CD4-positive, alpha-beta T cell treated with Interleukin-10 for 1 hour (primary cell): ENCODE measurements at places on chromosomes 13 and 19.

GRCh38 chr19:4448147-4448985, 9.2 kb downstream of the UBXN6 start:
- no peak for DNase-seq

DNA sequence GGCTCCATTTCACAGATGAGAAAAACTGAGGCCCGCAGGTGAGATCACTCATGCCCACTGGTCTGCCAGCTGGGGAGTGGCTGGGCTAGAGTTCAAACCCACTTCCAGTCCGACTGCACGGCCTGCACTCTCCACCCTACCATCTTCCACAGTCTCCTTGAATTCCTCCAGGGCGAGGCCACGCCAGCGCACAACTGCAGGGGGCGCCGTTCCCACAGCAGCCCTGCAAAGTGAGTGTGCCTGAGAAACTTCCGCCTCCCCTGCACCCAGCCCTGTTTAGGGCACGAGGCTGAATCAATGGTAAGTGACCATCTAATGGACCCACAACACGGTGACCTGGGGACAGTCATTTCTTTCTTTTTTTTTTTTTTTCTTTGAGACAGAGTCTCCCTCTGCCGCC, 829 bp upstream of the ATCAY start:
- DNase-seq: no peak

DNA sequence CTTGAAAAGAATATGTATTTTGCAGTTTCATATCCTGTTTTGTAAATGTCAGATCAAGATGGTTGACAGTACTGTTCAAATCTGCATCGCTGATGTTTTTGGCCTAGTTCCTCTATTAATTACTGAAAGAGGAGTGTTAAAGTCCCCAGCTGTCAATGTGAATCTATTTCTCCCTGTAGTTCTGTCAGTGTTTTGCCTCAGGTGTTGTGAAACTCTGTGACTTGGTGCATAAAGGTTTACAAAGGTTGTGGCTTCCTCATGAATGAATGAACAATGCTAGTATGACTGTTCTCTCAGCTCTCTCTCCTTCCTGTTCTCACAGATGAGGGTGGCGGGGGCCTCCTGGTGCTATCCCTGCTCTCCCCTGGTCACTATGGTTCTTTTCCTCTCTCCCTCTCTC, 142.4 kb downstream of the MYCBP2 start:
- peak; percentile 3 for DNase-seq

GRCh38 chr19:30063650-30064347, 121.8 kb downstream of the URI1 start:
- no peak for DNase-seq

DNA sequence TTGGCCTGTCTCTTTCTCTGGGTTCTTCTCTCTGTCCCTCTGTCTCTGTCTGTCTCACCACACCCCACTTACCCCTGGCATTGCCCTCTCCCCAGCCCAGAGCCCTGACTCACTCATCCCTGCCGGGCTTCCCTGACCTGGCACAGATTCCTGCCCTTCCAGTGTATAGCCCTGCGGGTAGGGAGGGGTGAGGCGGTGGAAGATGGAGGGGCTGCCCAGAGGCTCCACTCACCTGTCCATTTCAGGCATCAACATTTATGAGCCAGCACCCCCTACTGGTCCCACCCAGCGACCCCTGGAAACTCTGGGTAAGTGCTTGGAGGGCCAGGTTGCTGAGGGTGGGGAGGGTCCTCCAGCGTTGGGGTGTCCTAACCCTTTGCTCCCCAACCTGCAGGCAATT, 1.0 kb downstream of the NCCRP1 start:
- DNase-seq: no peak

DNA sequence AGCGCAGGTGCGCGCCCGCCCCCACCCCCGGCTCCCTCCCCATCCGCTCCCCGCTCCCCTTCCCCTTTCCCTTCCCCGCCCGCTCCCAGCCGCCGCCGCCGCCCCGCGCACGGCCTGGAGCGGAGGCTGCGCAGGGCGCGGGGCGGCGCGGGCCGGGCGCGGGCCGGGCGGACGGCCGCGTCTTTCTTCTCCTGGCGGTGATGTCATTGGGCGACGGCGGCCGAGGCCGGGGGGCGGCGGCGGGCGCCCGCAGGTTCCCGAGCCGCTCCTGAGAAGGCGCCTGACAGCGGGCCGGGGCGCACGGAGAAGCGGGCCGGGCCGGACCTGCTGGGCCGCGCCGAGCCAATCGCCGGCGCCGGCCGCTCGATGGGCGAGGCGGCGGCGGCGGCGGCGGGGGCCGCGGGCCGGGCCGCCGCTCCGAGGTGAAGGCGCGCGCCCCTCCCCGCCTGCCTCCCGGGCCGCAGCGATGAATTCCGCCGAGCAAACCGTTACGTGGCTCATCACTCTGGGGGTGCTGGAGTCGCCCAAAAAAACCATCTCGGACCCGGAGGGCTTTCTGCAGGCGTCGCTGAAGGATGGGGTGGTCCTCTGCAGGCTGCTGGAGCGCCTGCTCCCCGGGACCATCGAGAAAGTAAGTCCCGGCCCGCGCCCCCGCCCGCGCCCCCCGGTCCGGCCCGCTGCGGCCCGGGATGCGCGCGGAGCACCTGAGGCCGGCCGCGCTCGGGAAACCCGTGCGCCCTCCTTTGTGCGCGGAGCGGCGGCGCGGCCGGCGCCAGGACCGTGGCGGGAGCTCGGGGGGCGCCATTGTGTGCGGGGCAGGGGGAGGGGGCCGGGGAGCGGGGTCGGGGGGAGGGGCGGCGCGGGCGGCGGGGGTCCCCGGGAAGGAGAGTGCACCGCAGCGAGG, at the start of gene ARHGEF7:
TSS of gene ARHGEF7 (plus strand) at position 250 of the 904 bp plus-strand sequence. CDS start at position 467, 217 bp downstream.
- no peak for DNase-seq

DNA sequence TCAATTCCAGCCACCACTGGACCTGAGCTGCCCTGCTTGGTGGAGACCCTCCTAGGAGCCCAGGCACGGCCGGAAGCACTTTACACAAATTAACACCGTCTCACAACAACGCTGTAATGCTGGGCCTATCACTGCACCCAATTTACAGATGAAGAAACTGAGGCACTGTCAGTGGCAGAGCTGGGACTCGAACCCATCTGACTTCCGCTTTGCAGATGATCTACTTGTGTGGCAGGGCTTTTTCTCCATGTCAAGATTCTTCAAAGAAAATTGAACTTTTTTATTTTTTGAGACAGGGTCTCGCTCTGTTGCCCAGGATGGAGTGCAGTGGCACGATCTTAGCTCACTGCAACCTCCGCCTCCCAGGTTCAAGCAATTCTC, 33.8 kb downstream of the ZFR2 start:
- DNase-seq: no peak

DNA sequence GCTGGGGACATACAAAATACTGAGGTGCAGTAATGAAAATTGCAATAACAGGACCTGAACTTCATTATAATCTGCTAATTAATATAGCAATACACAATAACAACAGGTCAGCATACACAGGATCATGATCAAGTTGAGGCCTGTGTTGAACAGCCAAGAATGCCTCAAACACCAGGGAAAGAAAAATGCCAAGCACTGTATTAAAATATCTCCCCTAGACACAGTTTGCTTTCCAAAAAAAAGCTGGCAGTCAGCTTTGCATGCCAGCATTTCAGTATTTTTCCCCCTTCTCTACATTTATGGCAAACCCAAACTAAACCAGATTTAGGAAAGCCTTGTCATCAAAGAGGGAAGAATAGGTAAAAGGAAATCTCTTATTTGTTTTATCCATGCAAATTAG, 226.9 kb downstream of the LHFPL6 start:
- DNase-seq: no peak

- DNase-seq: no peak
Observed at GRCh38 chr13:31797154-31797775, 57.9 kb downstream of the RXFP2 start.

DNA sequence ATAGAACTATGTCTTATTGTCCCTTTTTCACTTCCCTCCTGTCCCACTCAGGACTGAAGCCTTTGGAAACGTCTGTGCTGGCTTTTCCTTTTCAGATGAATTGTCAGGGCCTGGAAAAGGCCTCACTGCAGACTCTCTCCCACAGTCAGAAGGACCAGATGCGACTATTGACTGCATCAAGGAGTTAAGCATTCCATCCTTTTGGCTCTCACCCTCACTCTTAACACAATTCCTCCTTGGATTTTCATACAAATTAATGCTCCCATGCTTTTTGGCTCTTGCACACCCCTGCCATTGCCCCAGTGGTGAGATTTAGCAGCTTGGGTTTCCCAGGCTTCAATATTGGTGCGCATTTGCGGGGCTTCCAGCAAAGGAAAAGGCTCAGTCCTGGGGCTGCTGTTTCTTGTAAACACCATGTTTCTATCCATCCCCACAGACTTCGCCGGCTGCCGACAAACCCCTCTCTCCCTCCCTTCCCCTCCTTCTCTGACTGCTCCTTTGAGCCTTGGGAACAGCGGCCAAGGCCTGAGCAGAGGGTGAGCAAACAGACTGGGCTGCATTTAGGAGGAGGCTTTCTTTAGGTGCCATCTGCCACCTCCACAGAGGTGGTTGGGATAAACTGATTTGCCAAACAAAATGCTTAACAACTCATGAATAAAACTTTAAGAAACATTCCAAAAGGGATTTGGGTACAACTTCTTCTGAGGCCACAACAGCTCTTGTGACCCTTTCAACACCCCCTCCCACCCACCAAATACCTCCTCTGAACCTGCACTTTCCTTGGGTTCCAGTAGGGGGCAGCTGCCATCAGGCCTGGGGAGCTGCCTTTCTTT, 48.6 kb upstream of the PCDH8 start:
- no peak for DNase-seq

DNA sequence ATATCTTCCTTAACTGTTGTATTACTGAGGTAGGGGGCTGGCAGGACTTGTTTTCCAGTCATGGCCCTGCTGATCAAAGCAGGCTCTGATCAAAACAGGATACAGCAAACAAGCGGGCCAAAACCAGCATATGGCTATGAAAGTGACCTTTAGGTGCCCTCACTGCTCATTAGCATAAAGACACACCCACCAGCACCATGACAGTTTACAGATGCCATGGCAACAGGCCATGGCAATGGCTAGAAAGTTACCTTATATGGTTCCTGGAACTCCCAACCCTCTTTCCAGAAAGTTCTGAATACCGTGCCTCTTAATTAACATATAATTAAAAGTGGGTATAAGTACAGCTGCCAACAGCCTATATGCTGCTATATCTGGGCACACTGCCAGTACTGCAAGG, 551.4 kb upstream of the SGCG start:
- DNase-seq: no peak

DNA sequence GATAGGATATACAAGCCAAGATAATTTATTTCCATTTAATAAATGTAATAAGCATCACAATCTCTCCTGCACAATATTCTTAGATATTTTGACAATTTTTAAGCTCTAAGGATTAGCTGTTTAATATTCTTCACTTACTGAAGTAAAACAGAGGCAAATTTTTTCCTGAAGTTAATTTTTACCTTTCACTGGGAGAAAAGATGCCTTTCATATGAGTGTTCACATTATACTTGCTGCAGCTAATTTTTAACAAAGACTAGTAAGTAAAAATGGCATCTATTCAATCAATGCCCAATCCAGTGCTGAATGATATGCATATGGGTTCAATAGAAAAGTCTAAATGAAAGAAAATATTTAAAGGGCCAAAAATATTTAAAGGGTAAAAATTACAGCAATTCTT, 377.2 kb upstream of the GPC6 start:
- no peak for DNase-seq

- no peak for DNase-seq
Observed at GRCh38 chr13:29543230-29544215, 52.0 kb downstream of the SLC7A1 start.

DNA sequence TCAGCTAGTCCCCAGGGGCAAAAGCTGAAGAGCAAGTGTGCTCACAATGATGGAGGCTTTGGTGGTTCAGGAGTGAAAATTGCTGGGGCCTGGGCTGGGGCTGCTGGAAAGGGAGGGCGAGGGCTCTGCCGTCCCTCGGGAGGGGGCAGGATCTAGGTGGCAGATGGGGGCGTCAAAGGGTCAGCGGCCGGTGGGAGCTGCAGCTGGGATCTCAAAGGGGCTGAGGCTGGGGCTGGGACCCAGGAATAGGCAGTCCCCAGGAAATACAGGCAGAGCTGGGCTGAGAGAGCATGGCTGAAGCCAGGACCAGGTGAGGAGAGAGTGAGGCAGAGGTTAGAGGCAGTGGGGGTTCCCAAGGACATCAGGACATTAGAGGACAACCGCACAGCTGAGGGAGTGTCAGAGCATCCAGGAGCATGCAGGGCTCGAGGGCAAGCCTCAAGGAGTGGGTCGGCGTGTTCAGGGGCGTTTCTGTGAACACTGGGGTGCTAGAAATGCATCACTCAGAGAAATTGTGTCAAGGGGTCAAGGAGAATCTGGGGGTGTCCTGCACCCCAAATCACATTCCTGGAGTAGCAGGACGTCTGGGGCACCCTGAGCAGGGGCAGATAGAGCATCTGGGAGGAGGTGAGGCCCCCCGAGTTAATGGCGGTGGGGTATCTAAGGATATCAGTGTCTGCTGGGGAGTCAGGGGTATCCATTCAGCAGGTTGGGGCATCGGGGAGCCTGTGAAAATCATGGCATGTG, 1.2 kb upstream of the SYNE4 start:
- no peak for DNase-seq

- DNase-seq: no peak
Observed at GRCh38 chr13:98809345-98809777, 56.9 kb upstream of the SLC15A1 start.

DNA sequence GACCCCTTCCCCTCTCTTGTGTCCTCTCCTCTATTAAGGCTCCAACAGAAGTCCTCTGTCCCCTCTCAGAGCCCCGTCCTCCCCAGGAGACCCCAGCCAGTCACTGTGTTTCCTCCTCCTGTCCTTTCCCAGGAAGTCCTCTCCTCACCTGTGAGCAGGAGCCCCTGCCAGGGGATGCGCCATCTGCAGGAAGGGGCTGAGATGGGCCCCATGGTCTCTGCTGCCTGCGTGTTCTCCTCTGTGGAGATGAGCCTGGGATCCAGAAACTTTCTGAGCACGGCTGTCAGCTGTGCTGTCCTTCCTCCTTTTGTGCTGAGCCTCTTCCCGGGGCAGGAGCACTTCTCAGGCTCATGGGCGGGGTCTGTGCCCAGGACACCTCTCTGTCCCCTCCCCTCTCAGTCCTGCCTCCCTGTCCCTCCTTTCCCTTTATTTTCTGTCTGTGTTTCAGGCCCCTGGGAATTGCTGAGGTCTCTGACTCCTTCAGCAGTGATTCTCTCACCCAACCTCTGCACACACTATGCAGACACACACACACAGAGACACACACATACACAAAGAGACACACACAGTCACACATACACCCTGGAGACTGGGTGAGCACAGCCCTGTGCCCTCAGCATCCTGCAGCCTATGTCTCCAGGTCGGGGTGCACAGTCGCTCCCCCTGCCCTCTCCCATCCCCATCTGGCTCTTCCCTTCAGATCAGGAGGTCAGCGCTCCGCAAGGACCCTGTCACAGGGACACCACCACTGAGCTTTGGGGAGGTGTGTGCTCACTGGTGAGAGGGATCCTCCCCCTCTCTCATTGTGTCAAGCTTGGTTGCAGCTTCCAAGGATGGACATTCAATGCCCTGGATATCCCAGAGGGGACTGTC, at the start of gene CEACAM8:
TSS of gene CEACAM8 (minus strand) at position 308 of the 873 bp plus-strand sequence. CDS start at position 212, 96 bp downstream.
- DNase-seq: no peak

- DNase-seq: no peak
Observed at GRCh38 chr13:70604448-70604847, 496.2 kb upstream of the KLHL1 start.
